SW480 (cell line): ENCODE measurements at places on chromosomes 16 and 17.
A peak's percentile ranks its signal among the peaks of the same experiment; 100 is the strongest.

- no peak for DNase-seq
These were observed 12.3 kb downstream of the GPT2 start for GRCh38 chr16:46896314-46896968.

DNA sequence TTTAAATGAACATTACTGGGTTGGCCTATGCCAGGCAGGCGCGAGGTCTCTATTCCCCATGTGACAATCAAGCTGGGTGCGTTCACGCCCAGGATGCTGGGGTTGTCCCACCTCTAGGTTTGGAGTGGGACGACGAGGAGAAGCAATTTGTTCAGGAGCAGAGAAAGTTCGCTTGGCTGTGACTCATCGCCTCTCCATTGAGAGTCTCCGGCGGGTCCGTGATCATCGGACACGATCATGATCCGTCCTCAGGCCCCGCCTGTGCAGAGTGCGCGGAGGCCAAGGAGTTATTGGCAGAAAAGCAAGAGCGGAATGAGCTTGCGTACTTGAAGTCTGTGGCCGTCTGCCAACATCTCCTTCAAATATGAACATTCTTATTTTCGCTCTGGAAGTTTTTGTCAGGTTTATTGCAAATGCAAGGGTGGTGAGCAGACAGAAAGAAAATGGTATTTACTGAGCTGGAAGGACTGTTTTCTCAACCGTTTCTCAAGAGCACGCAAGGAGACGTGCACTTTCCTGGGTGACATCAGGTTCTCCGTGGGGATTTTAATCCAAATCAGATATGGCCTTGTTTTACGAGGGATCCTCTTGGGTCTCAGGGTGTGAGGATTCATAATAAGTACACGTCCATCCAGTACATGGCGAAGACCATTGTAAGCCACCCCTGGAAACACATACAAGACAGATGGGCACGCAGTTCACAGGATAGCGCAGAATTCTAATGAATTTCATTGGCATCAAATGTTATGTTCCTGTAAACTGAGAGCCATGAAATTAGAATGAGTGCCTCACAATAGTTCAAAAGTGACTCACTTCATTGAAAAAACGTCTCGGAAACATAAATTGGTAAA lies 70.1 kb upstream of the CREBBP start:
- DNase-seq, result no peak

DNA sequence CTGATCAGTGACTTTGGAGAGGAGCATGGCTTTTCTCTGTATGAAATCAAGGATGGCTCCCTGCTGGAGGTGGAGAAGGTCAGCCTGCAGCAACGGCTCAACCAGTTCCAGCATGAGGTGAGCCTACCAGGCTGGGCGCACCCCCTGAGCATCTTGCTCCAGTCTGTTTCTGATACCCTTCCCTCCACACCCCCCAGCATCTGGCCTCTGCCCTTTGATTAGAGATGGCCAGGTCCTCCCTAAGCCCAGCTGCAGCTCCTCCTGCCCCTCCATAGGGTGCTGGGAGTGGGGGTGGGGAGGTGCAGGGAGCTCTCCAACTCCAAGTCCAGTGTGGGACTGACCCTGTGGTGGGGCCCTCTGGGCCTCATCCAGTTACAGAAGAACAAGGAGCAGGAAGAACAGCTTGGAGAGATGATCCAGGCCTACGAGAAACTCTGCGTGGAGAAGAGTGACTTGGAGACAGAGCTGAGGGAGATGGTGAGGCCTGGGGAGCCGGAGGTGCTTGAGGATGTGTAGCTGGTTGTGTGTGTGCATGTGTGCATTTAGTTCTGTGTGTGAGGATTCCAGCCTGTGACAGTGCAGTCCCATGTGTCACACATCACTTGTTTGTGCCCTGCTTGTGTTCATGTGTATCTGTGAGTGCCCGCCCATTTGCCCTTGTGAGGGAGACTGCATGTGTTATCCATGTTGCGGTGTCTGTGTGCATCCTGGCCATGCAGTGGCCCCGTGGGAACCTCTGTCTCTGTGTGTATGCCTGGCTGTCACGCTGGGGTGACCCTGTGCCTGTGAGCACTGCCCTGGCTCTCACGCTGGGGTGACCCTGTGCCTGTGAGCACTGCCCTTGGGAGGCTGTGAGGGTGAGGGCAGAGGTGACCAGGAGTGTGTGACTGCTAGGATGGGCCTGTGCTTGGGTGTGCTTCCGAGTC lies 3.0 kb downstream of the TBKBP1 start:
- DNase-seq, result no peak

- no peak for DNase-seq
These were observed 46.1 kb upstream of the BPTF start for GRCh38 chr17:67779098-67779672.

DNA sequence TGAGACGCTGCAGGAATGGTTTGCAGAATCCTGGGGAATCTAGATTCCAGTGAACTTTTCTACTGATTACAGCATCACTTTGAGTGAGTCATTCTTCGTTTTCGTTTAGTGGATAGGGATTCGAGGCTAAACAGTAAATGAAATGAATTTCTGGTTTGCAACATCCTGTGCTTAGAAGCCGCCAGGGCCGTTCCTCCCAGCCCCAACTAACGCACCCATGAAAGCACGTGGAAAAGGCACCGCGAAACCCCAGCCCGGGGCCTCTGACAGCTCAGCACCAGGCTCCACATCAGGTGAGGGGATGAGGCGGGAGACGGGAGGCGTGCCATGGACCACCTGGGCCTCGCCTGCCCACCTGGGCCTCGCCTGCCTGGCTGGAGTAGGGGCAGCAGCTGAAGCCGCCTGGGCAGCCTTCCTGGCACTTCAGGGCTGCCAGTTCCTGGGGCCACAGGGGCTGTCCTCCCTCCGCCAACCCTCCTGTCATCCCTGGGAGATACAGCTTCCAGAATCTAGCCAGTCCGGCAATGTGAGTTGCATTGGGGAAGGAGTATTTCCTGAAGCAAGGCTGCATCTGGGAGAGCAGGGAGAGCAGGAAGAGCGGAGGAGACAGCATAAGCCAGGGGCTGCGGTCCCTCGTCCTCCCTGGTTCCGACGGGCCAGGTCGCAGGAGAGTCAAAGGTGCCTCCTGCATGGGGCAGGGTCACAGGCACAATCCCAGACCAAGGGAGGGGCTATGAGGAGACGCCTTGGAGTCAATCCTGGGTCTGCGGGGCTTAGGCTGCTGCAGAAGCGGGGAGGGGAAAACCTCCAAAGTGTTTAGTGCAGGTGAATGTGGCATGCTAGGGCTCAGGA lies 78.4 kb downstream of the RPH3AL start:
- DNase-seq, result no peak

DNA sequence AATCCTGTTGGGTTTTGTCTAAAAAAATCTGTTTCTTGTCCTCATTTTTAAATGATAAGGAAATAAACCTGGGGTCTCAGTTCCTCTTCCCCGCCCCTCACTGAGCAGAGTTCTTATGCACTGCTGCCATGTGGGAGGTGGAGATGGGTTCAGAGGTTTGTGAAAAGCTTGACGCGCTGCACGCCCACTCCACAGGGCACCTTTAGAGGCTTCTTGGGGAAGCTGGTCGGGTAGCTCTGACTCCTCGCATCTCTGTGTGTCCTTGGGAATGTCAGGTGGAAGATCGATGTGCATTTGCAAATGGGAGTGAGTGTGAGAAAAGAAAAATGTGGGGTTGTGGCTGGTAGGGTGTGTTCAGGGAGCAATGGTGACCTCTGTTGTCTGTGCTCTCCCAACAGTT lies 4.7 kb upstream of the ZNHIT3 start:
- DNase-seq, result no peak

- no peak for DNase-seq
These were observed 336.9 kb downstream of the SOX9 start for GRCh38 chr17:72457712-72458111.

- DNase-seq, result peak; percentile 68
These were observed 38.4 kb downstream of the PTRH2 start for GRCh38 chr17:59668816-59669215.

- no peak for DNase-seq
These were observed 195.1 kb downstream of the IRF8 start for GRCh38 chr16:86093801-86094750.

GRCh38 chr16:89320782-89321501 lies 103.4 kb downstream of the ZNF778 start:
- no peak for DNase-seq

DNA sequence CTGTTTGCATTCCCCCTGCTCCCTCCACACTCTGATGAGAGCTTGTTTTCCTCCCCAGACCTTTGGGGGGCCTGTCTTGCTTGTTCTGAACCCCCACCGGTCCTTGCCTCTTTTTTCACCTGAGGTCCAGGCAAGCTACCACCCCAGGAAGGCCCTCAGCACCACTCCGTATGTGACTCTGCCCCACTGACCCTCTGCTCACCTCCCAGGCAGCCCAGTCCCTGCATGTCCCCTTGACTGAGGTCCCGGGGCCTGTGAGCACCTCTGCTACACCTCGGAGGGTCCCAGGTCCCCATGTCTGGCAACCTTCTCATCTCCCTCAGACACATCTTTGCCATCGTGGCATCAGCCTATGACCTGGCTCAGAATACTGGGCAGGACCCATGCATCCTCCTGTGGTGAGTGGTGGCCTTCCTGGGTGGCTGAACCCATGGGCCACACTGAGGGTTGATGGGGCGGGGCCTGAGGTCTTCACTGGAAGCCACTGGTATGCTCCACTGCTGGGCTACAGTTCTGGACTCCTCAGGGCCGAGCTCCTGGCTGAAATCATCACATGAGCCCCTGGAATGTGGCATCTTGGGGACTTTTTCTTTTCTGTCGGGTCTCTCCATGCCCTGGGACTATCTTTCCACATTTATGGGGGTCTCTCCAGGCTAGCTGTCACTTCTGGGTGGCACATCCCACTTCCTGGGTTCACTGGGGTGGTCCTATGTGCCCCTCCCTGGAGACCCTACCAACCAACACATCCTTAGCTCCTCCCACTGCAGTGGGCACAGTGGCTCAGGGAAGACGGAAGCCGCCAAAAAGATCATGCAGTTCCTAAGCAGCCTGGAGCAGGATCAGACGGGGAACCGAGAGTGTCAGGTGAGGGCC lies 3.5 kb downstream of the MYO15B start:
- DNase-seq, result no peak

GRCh38 chr17:61337290-61337689 lies 62.4 kb upstream of the TBX2 start:
- peak; percentile 40 for DNase-seq

DNA sequence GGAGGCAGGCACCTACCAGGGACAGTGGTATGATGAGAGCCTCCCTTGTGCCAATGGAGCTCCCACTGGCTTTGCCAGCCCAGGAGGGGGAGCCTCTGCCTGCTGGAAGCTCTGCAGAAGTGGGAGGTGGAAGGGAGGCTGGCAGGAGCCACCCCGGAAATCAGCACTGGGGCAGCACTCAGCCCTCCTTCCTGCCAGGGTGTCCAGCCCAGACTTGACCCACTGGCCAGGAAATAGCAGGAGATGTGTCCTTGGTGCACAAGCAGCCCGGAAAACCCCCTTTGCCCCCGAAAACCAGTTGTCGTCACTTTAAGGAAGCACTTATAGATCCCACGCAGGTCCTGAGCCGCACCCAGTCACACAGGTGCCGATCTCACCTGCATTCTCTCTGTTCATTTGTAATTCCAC lies 49.3 kb upstream of the CACNG4 start:
- peak; percentile 70 for DNase-seq

DNA sequence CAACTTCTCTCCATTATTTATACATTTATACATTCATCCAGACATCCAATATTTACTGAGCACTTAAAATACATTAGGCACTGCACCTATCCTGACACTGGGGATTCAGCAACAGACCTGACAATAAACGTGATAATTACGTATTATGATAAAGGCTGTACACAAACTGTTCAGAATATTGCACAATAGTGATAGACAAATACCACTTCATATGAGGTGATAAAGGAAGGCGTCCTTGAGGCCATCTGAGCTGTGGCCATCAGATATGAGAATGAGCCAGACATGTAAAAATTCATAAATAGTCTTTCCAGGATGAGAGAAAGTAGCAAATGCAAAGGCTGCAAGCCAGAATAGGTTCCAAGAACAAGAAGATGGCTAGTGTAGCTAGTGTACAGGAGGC lies 8.6 kb downstream of the USP32 start:
- no peak for DNase-seq
